ENCODE measurements at places on chromosomes 5 and 9.

DNA sequence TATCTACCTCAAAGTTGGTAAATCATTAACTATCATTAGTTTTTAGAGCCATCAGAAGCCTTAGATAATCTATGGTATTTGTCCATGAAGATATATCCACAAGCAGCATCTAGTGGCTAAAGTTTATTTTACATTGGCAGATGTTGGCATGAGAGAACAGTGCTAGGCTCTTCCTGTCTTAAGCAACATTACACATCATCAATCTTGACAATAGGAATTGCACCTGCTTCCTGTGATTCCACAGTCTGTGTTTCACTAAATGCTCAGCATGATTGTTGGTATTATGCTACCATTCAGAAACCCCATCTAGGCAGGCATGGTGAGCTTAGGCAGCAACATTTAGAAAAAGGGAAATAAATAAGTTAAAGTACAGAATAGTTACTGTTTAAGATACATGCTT is 246.6 kb downstream of the SLCO4C1 start:
- DNase-seq = peak; percentile 12

- DNase-seq = no peak
Measured at GRCh38 chr5:90551376-90551775, 7.2 kb upstream of the ADGRV1 start.

GRCh38 chr5:122064992-122065391 is 13.1 kb downstream of the LOX start:
- no peak for DNase-seq

GRCh38 chr5:142183561-142183960 is 75.0 kb downstream of the NDFIP1 start:
- no peak for DNase-seq

DNA sequence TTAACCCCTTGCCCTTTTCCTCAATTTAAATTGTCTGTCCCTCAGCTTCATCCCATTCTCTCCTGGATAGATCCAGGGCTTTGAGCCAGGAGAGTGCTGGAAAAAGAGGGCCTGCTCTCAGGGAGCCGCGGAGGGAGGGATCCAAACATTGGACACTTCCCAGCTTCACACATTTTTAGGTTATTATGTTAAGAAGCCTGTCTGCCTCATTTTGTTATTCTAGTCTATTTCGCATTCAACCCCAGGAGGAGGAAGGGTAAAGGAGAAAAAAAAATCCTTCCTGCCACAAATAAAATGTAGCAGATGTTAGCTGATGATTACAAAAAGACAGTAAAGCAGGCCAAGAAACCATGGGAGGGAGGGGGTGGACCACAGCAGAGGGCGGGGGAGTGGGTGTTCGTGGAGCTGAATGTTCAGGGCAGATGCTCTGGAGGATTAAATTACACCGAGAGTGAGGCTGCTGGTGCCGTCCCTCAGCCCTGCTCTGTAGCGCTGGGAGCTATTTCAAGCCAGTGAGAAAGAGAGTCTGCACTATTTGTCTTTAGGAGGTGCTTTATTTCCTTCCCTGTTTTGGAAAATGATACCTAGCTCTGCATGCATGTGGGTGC is 60.6 kb upstream of the ZFR start:
- peak; percentile 59 for DNase-seq

DNA sequence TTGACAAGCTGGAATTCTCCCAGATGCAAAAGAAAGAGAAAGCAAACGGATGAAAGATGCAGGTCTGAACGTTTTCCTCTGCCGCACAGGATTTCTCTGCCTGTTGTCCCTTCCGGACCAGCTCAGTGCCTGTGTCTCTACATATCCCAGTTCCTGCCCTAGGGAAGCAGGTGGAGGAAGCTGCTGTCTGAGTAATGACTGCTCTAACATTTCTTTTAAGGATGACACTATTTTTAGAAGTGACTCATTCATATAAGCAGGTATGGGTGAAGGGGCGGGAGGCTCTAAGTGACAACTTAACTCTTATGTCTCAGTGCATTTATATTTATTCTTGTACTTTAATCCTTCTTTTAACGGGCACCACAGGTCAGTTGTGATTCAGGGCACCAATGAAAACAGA is 128.8 kb downstream of the SLC24A2 start:
- DNase-seq = no peak
